ENCODE measurements at places on chromosomes 12 and 14. TPM values are rescaled to one million over a fixed set of nuclear protein-coding genes. Genes with fewer than 3 reads are reported as not detected.

DNA sequence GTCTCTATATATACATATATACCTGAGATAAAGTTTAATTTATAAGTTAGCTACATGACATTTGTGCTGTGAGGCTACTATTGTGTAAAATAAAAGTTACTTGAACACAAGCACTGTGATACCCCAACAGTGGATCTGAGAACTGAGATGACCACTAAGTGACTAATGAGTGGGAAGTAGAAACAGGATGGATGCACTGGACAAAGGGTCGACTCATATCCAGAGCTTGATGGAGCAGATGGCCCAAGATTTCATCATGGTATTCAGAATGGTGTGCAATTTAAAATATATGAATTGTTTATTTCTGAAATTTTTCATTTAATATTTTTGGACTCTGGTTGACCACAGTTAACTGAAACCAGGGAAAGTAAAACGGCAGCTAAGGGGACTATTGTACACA is 908.6 kb upstream of the MDGA2 start:
- H3K27me3 ChIP-seq, result no peaks in the 10 kb centered on the region
- no peaks in the 10 kb centered on the region for H3K36me3 ChIP-seq
- H3K4me1 ChIP-seq, result no peaks in the 10 kb centered on the region
- no peak overlapping the region for H3K4me3 ChIP-seq
- H3K27ac ChIP-seq, result no peak overlapping the region
- no peak for DNase-seq

DNA sequence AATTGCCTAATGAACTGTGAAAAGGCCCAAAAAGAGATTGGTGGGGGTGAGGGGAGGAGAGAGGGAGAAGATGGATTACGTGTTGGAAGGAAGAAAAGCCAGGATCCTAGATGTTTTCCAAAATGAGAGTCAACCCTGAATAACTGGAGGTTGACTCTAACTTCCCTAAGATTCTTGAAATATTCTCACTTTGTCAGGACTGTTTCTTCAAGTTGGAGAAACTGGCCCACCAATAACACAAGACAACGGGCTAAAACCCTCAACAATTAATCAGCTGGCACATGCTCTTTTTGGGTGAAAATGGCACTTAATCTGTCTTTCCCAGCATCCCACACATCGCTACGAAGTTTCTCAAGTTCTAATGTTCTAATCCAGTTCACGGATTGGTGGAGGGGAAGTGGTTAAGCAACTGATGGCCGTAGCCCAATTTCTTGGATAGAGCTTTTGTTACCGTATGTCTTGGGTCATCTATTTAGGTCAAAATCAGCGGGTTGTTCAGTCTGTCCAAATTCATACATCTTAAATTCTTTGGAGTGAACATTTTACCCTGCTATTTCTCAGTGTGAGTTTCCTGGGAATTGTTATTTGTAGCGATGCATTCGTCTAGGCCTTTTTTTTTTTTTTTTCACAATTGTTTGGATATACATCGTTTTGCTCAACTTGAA is 49.0 kb downstream of the GPHB5 start:
- H3K4me3 ChIP-seq, result no peak overlapping the region
- H3K27ac ChIP-seq, result no peak overlapping the region
- H3K36me3 ChIP-seq, result no peaks in the 10 kb centered on the region
- H3K4me1 ChIP-seq, result no peaks in the 10 kb centered on the region
- no peak for DNase-seq
- H3K27me3 ChIP-seq, result no peaks in the 10 kb centered on the region

Gene KNTC1
- total RNA-seq, result 97.8 TPM

Gene DCN
- total RNA-seq, result not detected

- no peak for DNase-seq
- H3K4me3 ChIP-seq, result no peak overlapping the region
- H3K27me3 ChIP-seq, result no peaks in the 10 kb centered on the region
- peaks cover 22% of the 10 kb centered on the region for H3K4me1 ChIP-seq
- no peaks in the 10 kb centered on the region for H3K36me3 ChIP-seq
Observed at GRCh38 chr14:71212093-71212492, 304.8 kb downstream of the PCNX1 start.

Gene OR4K17
- not detected for total RNA-seq

GRCh38 chr14:76713121-76713520 is 48.1 kb upstream of the VASH1 start:
- no peak for DNase-seq
- no peak overlapping the region for H3K27ac ChIP-seq
- H3K36me3 ChIP-seq, result no peaks in the 10 kb centered on the region
- H3K4me3 ChIP-seq, result no peak overlapping the region
- peaks cover 79% of the 10 kb centered on the region for H3K27me3 ChIP-seq

DNA sequence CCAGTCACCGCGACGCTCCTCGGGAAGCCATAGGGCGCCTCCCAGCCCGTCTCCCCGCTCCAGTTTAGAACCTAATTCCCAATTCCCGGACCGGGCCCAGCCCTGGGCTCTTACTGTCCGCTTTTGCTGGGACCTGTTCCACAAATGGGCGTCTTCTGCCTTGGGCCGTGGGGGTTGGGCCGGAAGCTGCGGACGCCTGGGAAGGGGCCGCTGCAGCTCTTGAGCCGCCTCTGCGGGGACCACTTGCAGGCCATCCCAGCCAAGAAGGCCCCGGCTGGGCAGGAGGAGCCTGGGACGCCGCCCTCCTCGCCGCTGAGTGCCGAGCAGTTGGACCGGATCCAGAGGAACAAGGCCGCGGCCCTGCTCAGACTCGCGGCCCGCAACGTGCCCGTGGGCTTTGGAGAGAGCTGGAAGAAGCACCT is 797 bp downstream of the UNG start:
- peaks cover 12% of the 10 kb centered on the region for H3K4me1 ChIP-seq
- no peaks in the 10 kb centered on the region for H3K27me3 ChIP-seq
- peak overlapping the region; percentile 98 for H3K4me3 ChIP-seq
- H3K27ac ChIP-seq, result peak overlapping the region; percentile 72
- no peak for DNase-seq
- H3K36me3 ChIP-seq, result peaks cover 35% of the 10 kb centered on the region

GRCh38 chr12:107894589-107894988 is 120.1 kb downstream of the ASCL4 start:
- no peak overlapping the region for H3K4me3 ChIP-seq
- H3K36me3 ChIP-seq, result no peaks in the 10 kb centered on the region
- no peak overlapping the region for H3K27ac ChIP-seq
- no peaks in the 10 kb centered on the region for H3K4me1 ChIP-seq
- peaks cover 42% of the 10 kb centered on the region for H3K27me3 ChIP-seq
- no peak for DNase-seq

DNA sequence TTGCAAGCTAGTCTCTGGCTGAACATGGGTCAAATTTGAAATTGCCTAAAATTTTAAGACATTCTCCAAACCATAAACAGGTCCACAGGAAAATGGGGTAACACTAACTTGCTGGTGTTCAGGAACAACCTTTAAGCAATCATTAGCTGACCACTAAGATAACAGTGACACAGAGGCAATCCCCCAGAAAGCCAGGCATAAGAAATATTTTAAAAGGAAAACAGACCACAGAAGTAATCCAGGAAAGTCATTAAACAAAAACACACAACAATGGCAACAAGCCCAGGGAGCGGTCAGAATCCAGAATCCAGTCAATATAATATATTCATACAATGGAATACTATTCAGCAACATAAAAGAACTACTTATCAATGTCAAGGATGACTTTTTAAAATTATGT is 59.1 kb downstream of the LRP6 start:
- no peak for DNase-seq
- H3K4me1 ChIP-seq, result peaks cover 57% of the 10 kb centered on the region
- H3K27me3 ChIP-seq, result no peaks in the 10 kb centered on the region
- H3K4me3 ChIP-seq, result no peak overlapping the region
- no peak overlapping the region for H3K27ac ChIP-seq

DNA sequence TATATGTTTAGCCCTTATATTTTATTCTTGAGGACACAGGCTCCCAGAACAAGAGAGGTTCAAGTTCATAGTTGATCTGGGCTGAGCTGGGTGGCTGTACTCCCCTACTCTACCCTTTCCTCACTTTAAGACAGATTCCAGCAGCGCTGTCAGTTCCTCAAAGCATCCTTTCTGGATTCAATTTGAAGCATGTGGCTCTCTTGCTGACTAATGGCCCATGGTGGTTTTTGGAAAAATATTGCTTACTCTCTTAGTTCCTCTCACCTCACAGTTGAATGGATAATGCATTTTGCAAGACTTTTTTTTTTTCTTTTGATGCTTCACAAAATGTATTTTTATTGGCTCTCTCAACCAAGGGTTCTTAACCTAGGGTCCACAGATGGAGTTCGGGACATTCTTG is 4.1 kb downstream of the PELI2 start:
- no peak for DNase-seq
- H3K4me3 ChIP-seq, result no peak overlapping the region
- H3K27ac ChIP-seq, result no peak overlapping the region
- H3K36me3 ChIP-seq, result peaks cover 26% of the 10 kb centered on the region
- peaks cover 49% of the 10 kb centered on the region for H3K4me1 ChIP-seq

- H3K36me3 ChIP-seq, result peaks cover 26% of the 10 kb centered on the region
- H3K4me1 ChIP-seq, result peaks cover 4% of the 10 kb centered on the region
- no peak overlapping the region for H3K4me3 ChIP-seq
- no peak for DNase-seq
- H3K27ac ChIP-seq, result no peak overlapping the region
Observed at GRCh38 chr14:22774011-22774706, 7.7 kb downstream of the OXA1L start.

DNA sequence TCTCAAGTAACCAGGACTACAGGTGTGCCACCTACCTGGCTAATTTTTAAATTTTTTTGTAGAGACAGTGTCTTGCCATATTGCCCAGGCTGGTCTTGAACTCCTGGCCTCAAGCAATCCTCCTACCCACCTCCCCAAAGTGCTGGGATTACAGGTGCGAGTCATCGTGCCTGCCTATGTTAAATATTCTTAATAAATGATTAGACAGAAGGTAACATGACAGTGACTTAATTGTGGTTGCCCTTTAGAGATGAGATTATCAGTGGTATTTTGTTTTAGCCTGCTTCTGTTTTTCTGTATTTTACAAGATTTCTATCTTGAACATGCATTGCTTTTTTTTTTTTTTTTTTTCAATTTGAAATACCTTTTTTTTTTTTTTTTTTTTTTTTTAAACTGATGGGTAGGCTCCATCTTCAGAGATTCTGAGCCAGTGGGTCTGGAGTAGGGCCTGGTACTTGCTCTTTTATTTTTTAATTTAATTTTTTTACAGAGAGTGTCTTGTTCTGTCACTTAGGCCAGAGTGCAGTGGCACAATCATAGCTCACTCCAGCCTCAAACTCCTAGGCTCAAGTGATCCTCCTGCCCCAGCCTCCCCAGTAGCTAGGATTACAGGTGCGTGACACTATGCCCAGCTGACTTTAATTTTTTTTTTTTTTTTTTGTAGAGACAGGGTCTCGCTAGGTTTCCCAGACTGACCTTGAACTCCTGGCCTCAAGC is 88.4 kb downstream of the BORCS5 start:
- peaks cover 12% of the 10 kb centered on the region for H3K36me3 ChIP-seq
- no peak for DNase-seq
- H3K4me1 ChIP-seq, result peaks cover 45% of the 10 kb centered on the region
- H3K27ac ChIP-seq, result no peak overlapping the region
- no peaks in the 10 kb centered on the region for H3K27me3 ChIP-seq
- no peak overlapping the region for H3K4me3 ChIP-seq

DNA sequence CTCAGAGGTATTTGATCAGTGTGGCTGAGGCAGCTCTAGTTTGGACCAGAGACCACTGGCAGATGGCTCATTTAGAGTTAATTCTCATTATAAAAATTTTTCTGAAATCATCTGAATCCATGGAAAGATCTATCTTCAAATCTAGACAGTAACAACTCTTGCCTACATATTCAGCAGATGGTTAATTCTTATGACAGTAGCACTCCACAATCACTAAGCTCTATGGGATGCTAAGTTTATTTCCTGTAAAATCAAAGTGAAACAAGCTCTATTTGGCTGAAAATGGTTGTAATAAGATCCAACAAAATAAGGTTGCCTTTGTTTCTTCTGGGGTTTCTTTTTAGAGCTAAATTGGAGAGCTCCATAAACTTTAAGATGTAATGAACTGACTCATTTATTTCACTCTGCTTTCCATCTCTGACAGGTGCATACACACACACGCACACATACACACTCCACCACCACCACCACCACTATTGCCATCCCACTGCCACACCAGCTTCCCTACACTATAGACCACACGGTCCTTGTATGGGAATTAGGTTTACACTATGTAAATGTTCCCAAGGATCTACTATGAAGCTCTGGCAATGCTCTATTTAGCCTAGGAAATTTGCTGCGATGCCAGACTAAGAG is 293.1 kb downstream of the RPAP3 start:
- no peaks in the 10 kb centered on the region for H3K4me1 ChIP-seq
- no peaks in the 10 kb centered on the region for H3K27me3 ChIP-seq
- no peaks in the 10 kb centered on the region for H3K36me3 ChIP-seq
- H3K27ac ChIP-seq, result no peak overlapping the region

Gene MGAT4C
- total RNA-seq, result not detected

DNA sequence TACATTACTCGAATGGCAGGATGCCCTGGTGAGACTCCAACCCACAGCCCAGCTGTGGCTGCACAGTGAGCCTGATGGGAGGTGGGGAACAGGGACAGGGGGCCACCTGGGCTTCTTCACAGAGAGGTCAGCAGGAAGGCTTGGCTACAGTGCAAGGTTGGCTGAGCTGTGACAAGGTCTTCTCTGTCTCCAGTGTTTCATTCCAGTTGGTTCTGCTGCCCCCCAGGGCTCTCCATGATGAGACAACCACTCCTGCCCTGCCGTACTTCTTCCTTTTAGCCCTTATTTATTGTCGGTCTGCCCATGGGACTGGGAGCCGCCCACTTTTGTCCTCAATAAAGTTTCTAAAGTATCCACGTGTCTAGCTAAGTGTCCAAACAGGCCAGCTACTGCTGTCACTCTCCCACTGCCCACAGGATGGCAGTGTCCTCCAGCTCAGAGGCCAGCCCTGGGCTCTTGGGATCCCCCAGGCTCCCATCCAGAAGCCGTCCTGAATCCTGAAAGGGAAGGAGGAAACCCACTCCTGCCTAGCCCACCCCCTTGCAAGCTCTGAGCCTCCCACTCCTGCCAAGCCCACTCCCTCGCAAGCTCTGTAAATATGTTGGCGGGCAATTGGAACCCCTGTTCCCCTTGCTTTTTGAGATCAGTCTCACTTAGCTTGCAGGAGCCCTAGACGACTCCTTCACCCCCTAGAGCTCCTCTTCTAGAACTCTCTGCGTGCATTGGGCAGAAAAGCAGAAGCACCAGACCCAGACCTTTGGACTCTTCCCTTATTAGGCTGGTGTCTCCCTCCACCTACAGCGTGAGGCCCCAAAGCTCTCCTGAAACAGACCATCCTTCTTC is 5.4 kb downstream of the C1QL4 start:
- H3K36me3 ChIP-seq, result peaks cover 28% of the 10 kb centered on the region
- DNase-seq, result peak; percentile 46
- H3K4me3 ChIP-seq, result no peak overlapping the region
- no peaks in the 10 kb centered on the region for H3K4me1 ChIP-seq
- H3K27me3 ChIP-seq, result no peaks in the 10 kb centered on the region
- H3K27ac ChIP-seq, result no peak overlapping the region

Gene KRT83
- not detected for total RNA-seq

All from Calu3 (cell line).